ENCODE measurements at places on chromosomes 3 and 15.

DNA sequence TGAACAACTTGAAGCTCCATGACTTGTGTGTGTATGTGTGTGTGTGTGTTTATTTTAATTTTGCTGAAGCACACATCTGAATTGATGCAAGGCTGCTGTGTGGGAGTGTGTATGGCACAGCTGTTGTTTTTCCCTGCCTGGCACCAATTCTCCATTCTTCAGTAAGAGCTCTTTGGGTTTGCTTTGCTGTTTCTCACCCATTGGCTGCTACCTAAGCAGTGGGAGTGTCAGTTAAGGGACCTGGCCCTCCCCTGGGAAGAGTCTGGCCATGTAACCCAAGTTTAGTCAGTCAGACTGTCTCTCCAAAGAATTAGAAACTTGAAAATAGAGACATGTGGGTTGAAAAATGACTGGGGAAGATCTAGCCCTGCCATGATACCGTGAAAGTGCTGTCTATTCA lies 126.2 kb upstream of the SYNPR start:
- no peak for DNase-seq

DNA sequence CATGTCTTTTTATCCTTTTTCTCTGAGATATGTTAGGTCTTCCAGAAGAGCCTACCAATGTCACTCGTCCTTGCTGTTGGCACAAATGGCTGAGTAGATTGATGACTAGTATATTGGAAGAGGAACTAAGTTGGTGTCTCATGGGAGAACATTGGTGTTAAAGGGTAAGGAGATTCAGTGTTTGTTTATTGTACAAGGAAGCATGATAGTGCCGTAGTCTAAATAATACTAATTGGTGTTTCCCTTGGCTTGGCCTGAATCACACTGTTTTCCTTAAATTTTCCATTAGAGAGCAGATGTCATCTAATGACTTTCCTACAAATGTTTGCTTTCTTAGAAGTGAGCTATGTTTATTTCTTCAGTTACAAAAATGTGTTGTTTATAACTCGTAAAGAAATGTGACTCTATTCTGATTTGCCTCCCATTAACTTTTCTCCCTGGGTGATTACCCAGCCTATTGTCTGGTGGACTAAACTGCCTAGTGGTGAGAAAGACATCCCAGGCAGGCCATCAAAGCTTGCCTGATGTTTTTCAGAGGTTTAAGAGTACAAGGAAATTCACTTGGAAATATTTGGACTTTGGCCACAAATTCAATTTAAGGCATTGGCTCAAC lies 28.7 kb downstream of the ADAMTSL3 start:
- DNase-seq = no peak

DNA sequence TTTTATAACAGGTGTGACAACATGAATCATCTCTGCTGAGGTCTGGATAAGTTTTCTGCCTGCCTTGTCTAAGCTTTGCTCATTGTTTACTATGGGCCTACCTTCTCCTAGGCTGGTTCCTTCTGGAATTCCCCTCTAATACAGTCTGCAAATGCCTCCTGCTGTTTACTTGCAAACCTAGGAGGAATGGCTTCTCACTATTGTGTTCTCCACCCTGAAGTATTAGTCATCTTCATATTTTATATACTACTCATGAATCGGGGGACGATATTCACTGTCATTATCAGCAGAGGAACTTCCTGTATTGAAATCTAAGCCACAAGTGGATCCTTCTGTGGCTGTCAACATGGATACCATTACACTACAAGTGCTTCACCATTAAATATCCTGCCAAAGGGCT lies 154.8 kb downstream of the PLCL2 start:
- no peak for DNase-seq

DNA sequence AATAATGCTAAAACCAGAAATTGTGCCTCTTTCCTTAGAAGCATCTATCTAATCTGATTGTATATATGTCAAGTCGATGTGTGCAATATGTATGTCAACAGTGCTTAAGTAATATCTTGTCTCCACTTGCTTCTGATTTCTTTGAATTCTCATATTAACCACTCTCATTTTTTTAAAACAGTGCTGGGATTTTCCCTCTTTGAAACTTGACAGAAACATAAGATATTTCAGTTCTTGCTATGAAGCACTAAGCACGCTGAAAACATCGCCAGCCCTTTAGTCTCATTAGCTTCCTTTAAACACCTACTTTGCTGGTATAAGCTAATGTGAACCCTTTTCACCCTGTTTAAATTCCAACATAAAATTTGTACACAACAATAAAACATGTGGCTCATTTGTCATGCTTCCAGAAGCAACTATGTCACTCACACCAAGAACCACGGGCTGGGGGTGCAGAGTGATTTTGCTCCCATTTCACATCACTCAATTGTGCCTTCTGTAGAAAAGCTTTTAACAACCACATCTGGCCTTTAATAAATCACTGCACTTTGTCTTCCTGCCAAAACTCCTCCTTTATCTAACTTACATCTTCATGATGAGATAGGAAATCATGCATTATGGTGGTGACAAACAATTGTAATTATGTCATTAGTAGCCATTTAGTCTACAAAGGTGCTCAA lies 185.2 kb downstream of the FOXP1 start:
- DNase-seq = no peak

- DNase-seq = peak; percentile 56
Measured at GRCh38 chr3:105365391-105366325, 1.1 kb upstream of the ALCAM start.

DNA sequence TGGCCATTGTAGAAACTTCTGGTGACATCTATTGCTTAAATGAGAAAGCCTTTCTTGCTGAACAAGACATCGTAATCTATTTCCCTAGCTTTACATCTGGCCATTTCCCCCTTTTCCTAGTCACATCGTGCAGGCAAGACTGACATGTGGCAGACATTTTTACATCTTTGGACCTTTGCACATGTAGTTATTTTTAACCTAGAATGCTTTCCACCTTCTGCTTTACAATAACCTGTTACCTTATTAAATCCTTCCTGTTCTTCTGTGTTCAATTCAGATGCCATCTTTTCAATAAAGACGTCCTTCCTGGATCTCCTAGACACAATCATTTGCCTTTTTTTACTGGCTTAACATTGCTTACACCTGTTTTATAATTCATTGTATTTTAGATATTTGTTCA lies 343.3 kb downstream of the DIPK2A start:
- no peak for DNase-seq

DNA sequence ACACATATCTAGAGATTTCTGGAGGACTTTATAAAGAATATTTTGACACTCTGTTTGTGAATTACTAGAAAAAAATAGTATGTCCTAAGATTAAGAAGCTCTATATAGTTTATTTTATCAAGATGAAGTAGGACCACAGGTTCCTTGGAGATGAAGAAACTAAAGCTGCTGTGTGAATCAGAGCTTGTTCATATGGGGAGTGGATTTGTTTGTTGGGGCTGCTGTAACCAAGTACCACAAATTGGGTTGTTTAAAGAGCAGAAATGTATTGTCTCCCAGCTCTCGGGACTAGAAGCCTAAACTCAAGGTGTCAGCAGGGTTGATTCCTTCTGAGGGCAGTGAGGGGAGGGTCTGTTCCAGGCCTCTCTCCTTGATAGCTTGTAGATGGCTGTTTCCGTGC lies 270.6 kb upstream of the UMPS start:
- no peak for DNase-seq

DNA sequence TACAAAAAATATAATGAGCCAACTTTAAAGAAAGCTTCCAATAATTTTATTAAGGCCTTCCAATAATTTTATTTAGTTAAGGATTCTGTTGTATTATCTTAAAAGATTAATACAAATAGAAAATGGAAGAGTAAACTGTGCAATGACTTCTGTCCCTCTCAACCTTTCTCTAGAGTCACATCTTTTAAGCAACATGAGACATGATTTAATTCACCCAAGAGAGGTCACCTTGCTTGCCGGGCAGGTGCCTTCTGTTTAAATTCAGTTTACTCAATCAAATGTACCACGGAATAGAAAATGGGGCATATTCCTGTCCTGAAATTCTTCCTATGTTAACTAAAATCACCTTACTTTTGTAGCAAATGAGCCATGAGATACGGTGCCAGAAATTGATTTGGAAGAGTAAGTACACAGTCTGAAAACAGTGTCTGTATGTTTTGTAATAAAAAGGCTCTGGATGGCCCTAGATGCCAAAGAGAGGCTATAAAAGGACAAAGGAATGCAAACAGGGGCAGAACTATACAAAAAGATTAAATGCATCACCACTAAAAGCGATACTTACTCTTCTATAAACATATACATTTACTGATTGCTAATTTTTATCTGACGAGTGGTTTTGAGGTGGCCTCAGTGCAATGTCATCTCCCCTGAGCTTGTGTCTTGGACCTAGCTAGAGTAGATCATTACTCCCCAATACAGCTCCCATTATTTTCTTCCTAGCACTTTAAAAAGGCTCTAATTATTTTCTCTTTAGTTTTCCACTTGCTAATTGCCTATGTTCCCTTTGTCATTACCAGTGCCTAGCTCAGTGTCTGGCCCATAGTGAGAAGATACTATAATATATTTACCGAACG lies 134.0 kb downstream of the FHIT start:
- peak; percentile 44 for DNase-seq

DNA sequence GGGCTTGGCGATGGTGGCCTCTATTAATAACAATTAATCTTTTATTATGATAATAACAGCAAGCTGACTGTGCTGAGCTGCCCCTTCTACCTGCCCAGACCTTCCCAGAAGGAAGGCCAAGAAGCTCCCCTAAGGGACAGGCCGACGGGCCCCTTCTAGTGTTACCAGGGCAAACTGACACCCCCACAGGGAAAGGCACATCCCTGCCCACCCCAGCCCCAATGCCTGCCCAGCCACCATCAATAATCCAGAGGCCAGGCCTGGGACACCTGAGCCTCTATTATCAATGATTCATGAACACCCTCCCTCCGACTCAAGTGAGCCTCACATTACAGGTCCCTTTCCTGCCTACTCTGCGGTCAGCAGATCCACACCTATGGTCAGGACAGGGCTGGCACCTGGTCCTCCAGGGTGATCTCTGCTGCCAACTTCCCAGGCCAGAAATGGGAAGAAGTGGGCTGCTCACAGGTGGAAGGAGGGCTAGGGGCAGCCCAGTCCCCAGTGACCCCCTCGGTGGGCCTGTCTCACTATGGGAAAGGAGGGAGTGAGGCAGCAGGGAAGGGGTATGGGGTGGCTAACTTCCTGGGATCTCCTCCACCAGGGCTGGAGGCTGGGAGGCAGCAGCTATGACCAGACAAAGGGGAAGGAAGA lies 1.8 kb downstream of the TWF2 start:
- DNase-seq = no peak

DNA sequence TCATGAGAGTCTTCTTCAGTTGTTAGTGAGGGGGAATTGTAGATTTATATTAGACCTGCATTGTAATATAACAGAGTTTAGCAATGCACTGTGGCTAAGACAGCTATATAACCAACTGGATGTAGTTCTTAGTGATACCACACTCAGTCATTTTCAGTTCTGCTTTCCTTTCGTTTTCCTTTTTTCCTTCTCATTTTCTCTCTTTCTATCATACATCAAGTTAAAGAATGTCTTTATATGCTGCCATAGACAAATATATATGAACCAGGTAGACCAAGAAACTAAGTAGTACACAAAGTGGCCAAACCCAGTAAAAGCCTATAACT lies 43.7 kb upstream of the CD47 start:
- no peak for DNase-seq

GRCh38 chr3:99768126-99768525 lies 49.5 kb upstream of the CMSS1 start:
- no peak for DNase-seq

GRCh38 chr15:67878712-67879206 lies 38.9 kb upstream of the RNU6-1 start:
- DNase-seq = no peak

GRCh38 chr15:32106401-32107381 lies 76.4 kb downstream of the CHRNA7 start:
- no peak for DNase-seq

GRCh38 chr3:48581621-48582481 lies 13.3 kb downstream of the COL7A1 start:
- DNase-seq = no peak

- DNase-seq = no peak
Measured at GRCh38 chr15:92719021-92719420, 63.4 kb upstream of the FAM174B start.

- DNase-seq = no peak
Measured at GRCh38 chr3:147462856-147463255, 53.7 kb downstream of the ZIC1 start.

DNA sequence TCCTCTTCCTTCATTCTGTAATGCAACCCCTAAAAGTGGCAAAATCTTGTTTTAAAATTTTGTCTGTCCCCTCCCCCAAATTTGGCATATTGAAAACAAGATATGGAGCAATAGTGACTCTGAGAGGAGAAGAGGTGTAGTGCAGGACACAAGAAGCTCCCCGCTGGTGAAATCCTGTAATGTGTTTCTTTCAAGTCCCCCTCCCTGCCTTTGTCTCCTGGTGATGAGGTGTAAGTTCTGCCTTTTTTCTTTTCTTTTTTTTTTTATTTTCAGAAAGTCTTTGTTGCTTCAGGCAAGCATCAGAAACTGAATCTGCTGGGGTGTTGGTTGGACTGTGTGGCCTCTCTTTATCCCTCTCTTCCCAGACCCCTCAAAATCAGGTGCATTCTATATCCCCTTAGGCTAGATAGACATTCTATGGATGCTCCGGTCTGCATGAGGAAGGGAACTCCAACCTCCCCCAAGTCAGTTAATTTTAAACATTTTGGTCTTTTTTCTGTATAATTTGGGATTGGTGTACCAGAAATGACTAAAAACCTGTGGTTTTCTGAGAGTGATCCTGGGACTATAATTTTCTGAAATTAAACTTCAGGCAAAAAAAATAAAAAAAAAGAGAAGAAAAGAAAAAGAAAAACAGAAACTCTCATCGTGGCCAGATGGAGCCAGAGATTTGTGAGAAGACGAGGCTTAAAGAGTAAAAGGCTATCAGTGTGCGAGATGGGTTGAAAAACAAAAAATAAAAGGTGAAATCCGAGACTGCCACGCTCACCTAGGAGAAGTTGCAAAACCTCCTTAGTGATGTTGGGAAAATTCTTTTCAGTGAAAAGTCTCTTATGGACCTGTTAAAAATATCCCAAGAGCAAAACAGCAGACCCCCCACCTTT lies 21.4 kb downstream of the ACKR2 start:
- peak; percentile 62 for DNase-seq

- no peak for DNase-seq
Measured at GRCh38 chr3:3553236-3553635, 246.0 kb upstream of the LRRN1 start.

GRCh38 chr3:136247436-136247835 lies 2.7 kb upstream of the PCCB start:
- DNase-seq = no peak

GRCh38 chr3:42711491-42712343 lies 9.1 kb upstream of the HHATL start:
- DNase-seq = no peak

GRCh38 chr3:113557374-113557773 lies 25.0 kb downstream of the SIDT1 start:
- DNase-seq = no peak

DNA sequence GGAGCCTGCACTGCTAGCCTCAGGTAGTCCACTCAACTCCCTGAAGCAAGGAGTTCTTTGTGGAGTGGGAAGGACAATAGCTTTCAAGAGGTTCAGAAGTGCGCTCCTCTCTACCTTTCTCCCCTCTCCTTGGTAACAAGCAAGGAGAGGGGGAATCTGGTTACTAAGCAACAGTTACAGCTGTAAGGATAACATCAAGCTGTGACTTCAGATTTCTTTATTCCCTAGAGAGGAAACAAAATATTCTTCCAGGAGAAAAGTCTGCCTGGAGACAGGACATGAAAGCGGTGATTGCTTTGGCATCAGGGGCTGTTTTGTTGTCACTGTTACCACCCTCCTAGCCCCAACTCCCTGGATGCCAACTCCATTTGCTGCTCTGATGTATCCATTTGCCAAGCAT lies 70.4 kb downstream of the TRANK1 start:
- no peak for DNase-seq

GRCh38 chr3:142650001-142650693 lies 54.0 kb downstream of the PLS1 start:
- no peak for DNase-seq

- no peak for DNase-seq
Measured at GRCh38 chr3:172270557-172271166, 177.6 kb downstream of the GHSR start.
